ENCODE measurements at places on chromosomes 5 and 9.
A peak's percentile ranks its signal among the peaks of the same experiment; 100 is the strongest.

DNA sequence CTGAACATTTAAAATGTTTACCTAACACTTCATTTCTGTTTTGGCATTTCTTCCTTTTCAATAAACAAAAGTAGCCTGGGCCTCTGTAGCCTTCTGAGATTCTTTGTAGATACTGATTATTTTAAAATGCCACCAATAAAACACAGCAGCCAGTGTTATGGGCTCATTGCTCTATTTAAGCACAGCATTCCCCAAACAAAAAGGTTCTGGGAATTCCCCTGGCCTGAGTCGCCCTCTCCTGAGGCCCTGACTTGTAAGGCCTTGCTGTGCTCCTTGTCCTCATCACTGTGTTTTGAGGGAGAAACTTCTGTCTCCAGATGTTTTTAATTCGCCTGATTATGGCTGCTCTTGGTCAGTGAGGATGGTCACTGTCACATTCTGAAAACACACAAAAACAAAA lies 33.0 kb upstream of the CTXN3 start:
- no peak for DNase-seq

DNA sequence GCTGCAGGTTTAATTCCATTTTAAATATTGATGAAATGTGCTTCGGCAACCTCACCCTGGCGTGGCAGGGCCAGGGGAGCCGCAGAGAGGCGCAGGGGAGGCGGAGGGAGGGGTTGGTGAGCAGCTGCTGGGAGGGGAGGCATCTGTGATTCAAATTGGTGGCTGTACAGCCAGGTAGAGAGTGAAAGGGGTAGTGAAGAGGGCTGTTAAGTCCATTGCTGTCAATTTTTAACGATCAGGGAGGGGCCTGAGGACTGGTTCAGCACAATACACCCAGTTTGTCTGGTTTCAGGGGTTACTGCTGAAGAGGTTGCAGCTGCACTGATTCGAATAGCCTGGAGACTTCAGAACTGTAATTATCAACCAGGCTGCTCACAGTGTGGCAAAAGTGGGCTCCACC lies 31.3 kb downstream of the LHX6 start:
- DNase-seq, result no peak

- DNase-seq, result peak; percentile 26
Observed at GRCh38 chr5:137344723-137345322, 154.3 kb downstream of the SPOCK1 start.

DNA sequence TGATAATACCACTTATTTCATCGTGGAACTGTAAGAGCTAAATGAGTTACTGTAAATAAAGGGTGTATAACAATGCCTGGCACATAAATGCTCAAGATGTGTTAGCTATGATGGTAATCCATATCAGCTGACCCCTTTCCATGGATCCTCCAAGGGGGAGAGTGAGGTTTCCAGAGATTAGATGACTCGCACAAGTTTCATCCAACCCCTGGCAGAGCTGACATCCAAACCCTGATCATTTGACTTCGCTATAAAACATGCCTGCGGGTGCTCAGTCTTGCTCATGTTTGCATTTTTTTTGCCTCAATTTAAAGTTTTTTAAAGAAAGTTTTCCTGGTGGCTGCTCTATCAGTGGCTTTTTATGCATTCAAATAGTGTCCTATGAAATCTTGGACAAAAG lies 145.7 kb upstream of the SMIM23 start:
- DNase-seq, result no peak

DNA sequence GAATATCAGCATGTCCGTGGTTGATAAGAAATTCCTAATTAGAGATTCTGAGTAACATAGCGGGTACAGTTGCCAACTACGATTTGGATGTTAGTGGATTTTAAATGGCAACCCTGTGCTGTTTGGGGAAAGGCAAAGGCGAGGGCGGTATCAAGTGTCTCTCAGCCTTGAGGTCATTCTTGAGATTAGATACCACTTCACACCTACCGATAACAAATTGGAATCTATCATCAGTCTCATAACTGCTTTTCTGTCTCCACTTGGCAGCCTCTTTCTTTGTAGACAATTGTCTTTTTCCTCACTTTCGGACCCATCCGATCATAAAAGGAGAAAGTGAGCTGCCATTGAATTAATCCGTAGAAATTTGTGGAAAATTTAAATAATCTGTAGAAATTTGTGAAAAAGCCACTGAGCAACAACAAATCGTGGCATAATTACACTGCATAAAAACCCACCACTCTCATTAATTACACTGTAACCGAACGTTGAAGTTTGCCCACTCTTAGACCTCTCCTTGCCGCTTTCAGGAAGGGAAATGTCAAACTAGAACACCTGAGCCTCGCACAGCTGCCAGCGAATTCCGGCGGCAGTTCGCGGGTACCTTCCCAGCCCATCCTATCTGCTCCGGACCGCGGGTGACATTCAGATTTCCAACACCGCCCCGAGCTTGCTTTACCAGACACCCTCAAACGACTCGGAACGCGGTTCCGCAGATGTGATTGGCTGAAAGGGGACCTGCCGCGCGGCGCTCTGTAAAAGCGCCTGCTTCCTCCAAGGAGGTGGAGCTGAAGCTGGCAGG lies 849 bp upstream of the RGMB start:
- peak; percentile 71 for DNase-seq
